ENCODE measurements at places on chromosomes 1 and 21. TPM values are rescaled to one million over a fixed set of nuclear protein-coding genes. Genes with fewer than 3 reads are reported as not detected.

- ATAC-seq = no peak
These were observed 79.3 kb downstream of the USP25 start for GRCh38 chr21:15809065-15809464.

- ATAC-seq = peak; percentile 17
These were observed 4.6 kb downstream of the IVL start for GRCh38 chr1:152912900-152913299.

DNA sequence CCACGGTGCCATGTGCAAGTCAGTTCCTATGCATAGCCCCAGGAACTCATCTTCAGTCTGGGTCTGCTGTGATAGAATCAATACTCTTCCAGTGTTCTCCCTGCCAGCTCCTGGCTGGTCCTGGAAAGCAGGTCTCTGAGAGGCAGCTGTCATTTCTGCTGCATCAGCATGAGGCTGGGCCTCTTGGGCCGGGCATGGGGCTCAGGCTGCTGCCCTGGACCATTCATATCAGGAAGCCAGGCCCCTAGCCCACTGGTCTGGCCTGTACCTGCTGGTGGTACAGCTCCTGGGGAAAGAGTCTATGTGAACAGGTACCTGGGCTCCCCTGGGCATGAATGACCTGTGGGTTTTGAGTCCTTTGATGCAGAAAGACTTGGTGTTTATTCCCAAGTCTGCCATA, 173.6 kb upstream of the CSF3R start:
- no peak for ATAC-seq

GRCh38 chr1:202203238-202204039, 9.8 kb downstream of the LGR6 start:
- no peak for ATAC-seq

DNA sequence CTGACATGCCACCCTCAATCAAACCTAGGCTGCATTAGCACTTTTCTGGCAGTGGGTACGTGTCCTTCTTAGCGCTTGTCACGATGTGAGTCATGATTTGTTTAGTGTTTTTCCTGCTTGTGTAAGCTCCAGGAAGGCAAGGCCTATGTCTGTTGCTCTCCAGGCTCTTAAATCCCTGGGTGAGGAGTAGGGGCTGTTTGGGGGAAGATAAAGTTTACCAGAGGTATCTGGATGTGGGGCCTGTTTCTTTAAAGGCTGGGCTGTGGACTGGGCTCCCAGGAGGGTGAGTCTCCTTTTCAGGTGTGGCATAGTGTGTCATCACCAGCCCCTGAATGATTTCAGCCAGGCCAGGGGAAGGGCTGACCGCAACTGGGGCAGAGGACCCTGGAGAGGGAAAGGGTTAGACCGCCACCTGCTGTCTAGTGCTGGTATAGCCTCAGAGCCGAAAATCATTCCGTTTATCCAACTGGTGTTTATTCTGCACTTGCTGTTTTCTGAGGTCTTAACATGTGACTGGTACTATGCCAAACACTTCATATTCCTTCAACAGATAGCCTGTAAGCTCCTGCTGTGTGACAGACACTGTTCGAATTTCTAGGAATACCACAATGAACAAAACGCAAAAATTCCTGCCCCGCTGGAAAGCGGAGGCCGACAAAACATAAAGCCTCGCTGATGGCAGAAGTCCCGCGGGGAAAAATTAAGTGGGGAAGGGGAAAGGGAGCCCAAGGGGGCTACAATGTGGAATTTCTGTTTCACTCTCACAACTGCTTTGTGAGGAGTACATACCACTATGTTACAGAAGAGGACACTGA, 9.7 kb downstream of the SERINC2 start:
- ATAC-seq = peak; percentile 87

DNA sequence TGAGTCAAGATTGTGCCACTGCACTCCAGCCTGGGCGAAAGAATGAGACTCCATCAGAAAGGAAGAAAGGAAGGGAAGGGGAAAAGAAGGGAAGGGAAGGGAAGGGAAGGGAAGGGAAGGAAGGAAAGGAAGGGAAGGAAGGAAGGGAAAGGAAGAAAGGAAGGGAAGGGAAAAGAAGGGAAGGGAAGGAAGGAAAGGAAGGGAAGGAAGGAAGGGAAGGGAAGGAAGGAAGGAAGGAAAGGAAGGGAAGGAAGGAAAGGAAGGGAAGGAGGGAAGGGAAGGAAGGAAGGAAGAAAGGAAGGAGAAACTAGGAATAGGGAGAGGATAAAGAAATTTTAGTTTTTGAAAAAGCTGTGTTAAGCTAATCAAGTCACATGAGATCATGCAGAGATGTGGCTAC, 33.4 kb upstream of the NID1 start:
- ATAC-seq = no peak

GRCh38 chr1:235213752-235214151, 52.7 kb upstream of the RBM34 start:
- ATAC-seq = no peak

- no peak for ATAC-seq
These were observed 105.0 kb downstream of the COP1 start for GRCh38 chr1:176101951-176102642.

GRCh38 chr1:118113261-118113660, 71.8 kb downstream of the SPAG17 start:
- ATAC-seq = no peak

Gene SERTAD4
- 8.7 TPM for total RNA-seq

Gene CAPZA1
- 142 TPM for total RNA-seq

Gene CRYBG2
- total RNA-seq = 111 TPM

Gene RXFP4
- total RNA-seq = not detected
